ENCODE measurements at places on chromosomes 2 and 18. TPM values are rescaled to one million over a fixed set of nuclear protein-coding genes. Genes with fewer than 3 reads are reported as not detected.

PLGLB1 gene
- 25.4 TPM for polyA plus RNA-seq

GRCh38 chr18:23966909-23967308 is 47.6 kb upstream of the TTC39C start:
- no peak for DNase-seq

IGFBP5 gene
- 134 TPM for polyA plus RNA-seq

WNT10A gene
- 1.5 TPM for polyA plus RNA-seq

SCG2 gene
- 0.71 TPM for polyA plus RNA-seq

ZNF804A gene
- polyA plus RNA-seq: 0.05 TPM

UPP2 gene
- 0.50 TPM for polyA plus RNA-seq

DNA sequence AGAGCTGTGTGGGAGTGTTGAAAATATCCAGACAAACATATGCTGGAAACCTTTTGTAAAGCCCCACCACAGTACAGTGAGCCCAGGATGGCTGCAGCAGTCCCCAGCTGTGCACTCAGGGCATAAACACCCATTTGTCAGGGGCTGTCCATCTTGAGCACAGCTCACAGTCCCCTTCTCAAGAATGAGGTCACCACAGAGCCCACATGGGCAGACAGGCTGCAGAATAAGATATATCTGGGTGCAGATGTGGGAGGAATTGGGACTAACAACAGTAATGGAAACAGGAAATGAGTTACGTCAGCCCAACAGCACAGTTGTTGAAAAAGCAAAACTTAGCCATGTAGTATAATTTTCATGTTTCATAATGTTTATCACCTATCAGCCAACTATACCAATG is 219.6 kb downstream of the ETAA1 start:
- no peak for DNase-seq

GRCh38 chr2:46339676-46340459 is 42.7 kb downstream of the EPAS1 start:
- no peak for DNase-seq

DNA sequence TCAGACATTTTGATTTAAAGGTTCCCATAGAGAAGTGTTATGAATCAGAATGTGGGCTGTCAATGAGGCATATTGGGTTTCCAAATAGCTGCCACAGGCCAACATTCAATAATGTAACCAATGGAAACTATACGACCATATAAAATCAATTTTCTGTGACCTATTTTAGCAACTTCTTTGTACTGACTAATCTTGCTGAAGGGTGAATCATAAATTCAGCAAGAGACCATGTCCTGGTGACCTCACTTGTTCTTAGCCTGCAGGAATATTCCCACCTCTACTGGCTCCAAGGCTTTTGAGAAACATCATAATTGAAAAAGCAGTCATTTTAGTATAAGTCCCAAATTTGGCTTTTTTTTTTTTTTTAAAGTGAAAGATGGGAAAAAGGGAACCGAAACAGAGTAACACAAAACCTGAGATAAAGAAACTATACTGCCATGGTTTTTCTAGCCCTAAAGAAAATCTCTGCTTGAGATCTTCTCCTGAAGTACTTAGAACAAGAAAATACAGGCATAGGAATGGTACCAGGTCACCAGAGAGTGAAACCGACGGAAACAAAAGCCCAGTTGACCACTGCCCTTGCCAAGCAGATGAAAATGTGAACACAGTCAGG is 32.1 kb downstream of the PLEKHM3 start:
- no peak for DNase-seq

DNA sequence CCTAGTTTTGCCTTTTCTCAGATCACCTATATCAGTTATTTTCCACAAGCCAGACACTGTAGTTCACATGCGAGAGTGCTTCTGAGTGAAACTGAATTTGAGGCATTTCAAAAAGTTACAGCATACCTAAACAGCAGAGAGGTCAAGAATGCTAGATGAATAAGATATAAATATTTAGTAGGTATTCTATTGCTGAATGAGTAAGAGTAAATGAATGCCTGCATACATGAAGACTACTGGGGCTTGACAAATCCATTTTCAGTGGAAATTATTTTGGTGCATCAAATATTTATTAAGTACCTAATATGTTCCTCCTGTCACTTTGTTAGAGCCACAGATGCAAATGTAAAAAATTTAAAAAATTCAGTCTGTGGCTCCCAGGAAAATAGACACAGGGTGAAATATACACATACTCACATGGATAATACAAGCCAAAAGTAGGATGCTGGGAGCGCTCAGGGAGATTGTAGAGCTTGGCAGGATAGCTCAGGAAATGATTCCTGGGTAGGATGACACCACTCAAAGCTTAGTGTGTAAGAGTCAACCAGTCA is 27.6 kb upstream of the CDC42EP3 start:
- no peak for DNase-seq

RND3 gene
- polyA plus RNA-seq: 29.9 TPM

- no peak for DNase-seq
These were observed 462.1 kb upstream of the ID2 start for GRCh38 chr2:8219631-8220355.

LRRC30 gene
- 0.05 TPM for polyA plus RNA-seq

DNA sequence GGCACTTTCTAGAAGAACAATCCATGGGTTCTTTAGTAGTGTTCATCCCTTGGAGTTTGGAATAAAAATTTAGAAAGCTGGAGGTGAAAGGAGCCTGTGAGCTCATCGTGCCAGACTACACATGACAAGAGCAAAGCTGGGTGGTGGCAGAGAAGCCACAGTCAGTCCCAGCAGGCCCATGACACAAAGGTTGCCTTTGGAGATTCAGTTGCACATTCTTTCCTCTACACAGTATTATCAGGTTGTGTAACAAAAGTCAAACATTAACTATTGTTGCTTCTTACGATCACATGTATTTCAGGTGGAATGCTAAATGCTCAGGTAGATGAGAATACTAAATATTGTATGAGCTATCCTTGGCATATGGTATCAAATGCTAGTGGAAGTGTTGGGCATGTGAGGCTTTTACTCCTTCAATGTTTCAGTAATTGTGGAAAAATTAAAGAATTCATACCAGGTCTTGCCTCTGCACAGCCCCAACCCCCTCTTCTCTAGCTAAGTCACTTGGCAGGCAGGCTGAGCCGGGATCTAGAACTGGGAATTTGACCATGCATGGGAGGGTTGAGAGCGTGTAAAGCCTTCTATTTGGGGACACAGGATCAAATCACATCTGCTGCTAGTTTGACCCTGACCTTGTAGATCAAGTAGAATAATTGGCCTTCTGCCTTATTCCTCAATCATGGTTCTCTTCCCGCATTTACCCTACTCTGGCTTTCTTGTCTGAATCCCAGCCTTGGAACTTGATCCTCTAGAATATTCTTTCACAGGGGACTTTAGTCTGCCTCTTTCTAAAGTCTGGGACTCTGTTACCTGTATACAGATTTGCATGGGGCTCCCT is 230.9 kb downstream of the GCA start:
- no peak for DNase-seq

CASP8 gene
- polyA plus RNA-seq: 41.1 TPM

DNA sequence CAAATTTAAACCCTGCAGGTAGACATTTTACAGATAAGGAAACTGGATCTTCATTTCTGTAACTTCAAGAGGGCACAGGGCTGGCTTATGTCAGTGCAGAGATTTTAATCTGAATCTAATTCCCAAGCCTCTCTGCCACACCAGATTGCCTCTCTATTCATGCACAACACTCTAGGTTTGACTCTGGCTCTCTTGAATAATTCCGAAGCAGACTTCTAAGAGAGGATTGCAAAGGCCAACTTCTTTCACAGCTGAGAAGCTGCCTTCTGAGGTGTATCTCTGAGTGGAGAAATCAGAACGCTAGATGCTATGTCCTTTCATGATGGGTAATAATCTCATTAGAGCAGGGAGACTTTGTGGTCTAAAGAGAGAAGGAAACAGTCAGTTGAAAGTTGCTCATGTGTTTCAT is 20.1 kb upstream of the MGAT5 start:
- DNase-seq: no peak

ITPRIPL1 gene
- polyA plus RNA-seq: 1.9 TPM

- DNase-seq: no peak
These were observed 131.3 kb downstream of the MCFD2 start for GRCh38 chr2:46784278-46784677.

DNA sequence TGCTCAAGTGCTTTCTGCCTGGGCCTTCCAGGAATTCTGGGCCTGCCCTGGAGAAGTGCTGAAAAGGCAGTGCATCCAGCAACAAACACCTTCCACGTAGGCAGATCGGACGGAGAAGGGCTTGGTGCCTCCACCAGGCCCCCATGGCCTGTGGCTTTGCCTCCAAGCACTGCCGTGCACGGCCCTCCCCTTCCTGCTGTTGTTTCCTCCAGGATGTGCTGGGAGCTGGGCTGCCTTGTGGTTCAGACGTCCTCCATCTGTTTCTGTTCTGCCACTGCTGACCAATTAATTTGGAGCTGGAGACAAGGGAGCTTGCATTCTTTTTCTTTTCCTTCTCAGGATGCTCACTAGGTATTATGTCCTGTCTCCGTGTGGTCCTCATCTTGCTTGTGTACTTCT is 197.0 kb downstream of the HRH4 start:
- no peak for DNase-seq

Measured in thymus (tissue), 14 donors.